ENCODE measurements at places on chromosomes 3 and 15.

- H3K27ac ChIP-seq = no peak overlapping the region
- peaks cover 4% of the 10 kb centered on the region for H3K27me3 ChIP-seq
- H3K4me1 ChIP-seq = no peaks in the 10 kb centered on the region
Observed at GRCh38 chr3:64518496-64518895, 169.3 kb downstream of the ADAMTS9 start.

- no peak for DNase-seq
- H3K36me3 ChIP-seq = no peaks in the 10 kb centered on the region
Observed at GRCh38 chr3:187243933-187244524, 46.7 kb downstream of the RTP1 start.

- H3K36me3 ChIP-seq = peaks cover 8% of the 10 kb centered on the region
- no peaks in the 10 kb centered on the region for H3K4me1 ChIP-seq
- no peak overlapping the region for H3K27ac ChIP-seq
- DNase-seq = no peak
Observed at GRCh38 chr3:57864853-57865252, 108.7 kb downstream of the SLMAP start.

GRCh38 chr3:62874711-62875557, at the start of gene CADPS:
Gene CADPS, minus strand, starts transcription at chr3:62875416. Its CDS starts 387 bp downstream, at chr3:62875029.
- H3K36me3 ChIP-seq = no peaks in the 10 kb centered on the region
- DNase-seq = peak; percentile 21
- H3K4me1 ChIP-seq = peaks cover 11% of the 10 kb centered on the region
- H3K27me3 ChIP-seq = peaks cover 3% of the 10 kb centered on the region
- peak within 1 kb of the TSS; percentile 85 for H3K4me3 ChIP-seq

DNA sequence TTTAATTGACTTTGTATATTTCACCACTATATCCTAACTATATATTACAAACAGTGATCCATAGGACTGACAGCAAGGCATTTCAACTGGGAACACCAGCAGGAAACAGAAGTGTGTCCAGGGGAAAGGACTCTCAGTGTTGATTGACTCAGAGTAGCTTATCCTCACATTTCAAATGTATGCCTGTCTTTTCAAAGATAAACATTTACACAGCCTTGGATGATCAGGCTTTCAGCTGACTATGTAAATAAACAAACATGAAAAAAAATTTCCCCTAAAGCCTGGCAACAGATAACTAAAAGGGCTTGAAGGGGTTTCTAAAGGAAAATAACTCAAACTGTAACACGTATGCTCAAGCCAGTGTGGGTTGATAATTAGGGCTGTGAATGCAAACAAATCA, 321.8 kb downstream of the TBC1D5 start:
- H3K27me3 ChIP-seq = no peaks in the 10 kb centered on the region
- no peak overlapping the region for H3K27ac ChIP-seq
- no peaks in the 10 kb centered on the region for H3K36me3 ChIP-seq
- H3K4me3 ChIP-seq = no peak overlapping the region
- no peaks in the 10 kb centered on the region for H3K4me1 ChIP-seq

DNA sequence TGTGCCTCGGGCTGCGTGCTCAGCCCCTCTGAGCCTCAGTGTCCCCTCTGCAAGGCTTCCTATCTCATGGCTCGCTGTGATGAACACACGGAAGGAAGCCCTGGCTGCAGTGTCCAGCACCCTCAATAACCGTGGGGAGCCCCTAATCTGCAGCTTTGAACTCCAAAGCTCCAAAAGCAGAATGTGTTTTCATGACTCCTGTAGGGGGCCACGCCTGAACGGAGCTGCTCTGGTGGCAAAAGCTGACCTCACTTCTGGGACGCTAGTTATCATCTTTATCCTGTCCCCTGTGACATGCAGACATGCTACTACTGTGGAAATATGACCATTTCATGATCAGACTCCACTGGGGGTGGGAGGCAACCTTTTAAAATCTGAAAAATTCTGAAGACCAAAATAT, 98.8 kb downstream of the SEC22A start:
- H3K4me1 ChIP-seq = no peaks in the 10 kb centered on the region
- H3K4me3 ChIP-seq = no peak overlapping the region
- no peak for DNase-seq
- no peaks in the 10 kb centered on the region for H3K36me3 ChIP-seq

DNA sequence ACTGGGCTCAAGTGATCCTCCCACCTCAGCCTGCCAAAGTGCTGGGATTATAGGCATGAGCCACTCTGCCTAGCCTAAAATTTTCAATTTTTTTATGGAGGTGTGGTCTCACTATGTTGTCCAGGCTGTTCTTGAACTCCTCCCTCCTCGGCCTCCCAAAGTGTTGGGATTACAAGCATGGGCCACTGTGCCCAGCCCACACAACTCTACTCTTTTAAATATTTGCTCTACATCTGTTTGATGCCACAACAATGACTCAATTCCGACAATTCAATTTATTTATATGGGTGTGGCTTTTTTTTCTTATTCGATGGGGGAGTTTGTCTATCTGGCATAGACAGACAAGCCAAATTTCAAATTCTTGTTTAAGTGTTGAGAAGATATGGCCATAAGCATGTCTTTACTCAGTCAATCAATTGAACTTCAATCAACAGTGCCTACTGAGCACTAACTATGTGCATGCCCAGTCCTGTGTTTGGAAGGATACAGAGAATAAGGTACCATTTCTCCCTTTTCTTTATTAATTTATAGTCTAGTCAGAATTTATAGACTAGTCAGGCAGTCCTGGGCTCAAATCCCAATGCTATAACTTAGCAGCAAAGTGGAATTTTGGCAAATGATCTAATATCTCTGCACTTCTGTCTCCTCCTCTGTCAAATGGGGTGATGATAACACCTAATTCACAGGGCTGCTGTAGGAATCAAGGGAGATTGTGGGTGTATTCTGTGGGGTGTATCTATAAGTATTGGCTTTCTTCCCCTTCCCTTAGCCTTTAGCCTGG, 54.6 kb upstream of the PIAS1 start:
- peaks cover 18% of the 10 kb centered on the region for H3K4me1 ChIP-seq
- no peaks in the 10 kb centered on the region for H3K36me3 ChIP-seq

GRCh38 chr15:47331829-47332393, 385.4 kb upstream of the SEMA6D start:
- H3K4me3 ChIP-seq = no peak overlapping the region
- peaks cover 5% of the 10 kb centered on the region for H3K4me1 ChIP-seq
- no peak for DNase-seq
- no peaks in the 10 kb centered on the region for H3K36me3 ChIP-seq
- no peak overlapping the region for H3K27ac ChIP-seq
- H3K27me3 ChIP-seq = no peaks in the 10 kb centered on the region

GRCh38 chr3:143146486-143147274, 27.1 kb downstream of the CHST2 start:
- no peaks in the 10 kb centered on the region for H3K4me1 ChIP-seq
- no peak overlapping the region for H3K4me3 ChIP-seq
- H3K27me3 ChIP-seq = no peaks in the 10 kb centered on the region
- no peak for DNase-seq
- H3K27ac ChIP-seq = no peak overlapping the region
- H3K36me3 ChIP-seq = no peaks in the 10 kb centered on the region

DNA sequence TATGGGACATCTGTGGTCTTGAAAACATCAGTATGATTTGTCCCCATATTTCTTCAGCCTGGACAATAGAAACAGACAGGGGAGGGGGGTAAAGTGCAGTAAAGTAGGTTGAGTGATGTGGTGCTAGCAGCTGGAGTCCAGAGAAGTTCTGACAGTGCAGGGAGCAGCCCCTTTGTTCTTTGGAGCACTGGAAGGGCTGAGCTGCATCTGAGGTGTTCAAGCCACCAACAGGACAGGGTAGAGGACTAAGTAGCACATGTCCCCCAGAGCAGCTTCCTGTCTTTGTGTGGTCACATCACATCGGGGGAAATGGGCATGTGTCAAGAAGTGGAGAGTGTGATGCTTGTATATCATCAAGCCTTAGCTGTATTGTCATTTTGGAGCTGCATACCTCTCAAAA, 12.1 kb downstream of the MRPS22 start:
- H3K36me3 ChIP-seq = peaks cover 49% of the 10 kb centered on the region
- no peak for DNase-seq
- H3K4me1 ChIP-seq = peaks cover 38% of the 10 kb centered on the region
- H3K27ac ChIP-seq = peak overlapping the region; percentile 90
- peak overlapping the region; percentile 74 for H3K4me3 ChIP-seq

DNA sequence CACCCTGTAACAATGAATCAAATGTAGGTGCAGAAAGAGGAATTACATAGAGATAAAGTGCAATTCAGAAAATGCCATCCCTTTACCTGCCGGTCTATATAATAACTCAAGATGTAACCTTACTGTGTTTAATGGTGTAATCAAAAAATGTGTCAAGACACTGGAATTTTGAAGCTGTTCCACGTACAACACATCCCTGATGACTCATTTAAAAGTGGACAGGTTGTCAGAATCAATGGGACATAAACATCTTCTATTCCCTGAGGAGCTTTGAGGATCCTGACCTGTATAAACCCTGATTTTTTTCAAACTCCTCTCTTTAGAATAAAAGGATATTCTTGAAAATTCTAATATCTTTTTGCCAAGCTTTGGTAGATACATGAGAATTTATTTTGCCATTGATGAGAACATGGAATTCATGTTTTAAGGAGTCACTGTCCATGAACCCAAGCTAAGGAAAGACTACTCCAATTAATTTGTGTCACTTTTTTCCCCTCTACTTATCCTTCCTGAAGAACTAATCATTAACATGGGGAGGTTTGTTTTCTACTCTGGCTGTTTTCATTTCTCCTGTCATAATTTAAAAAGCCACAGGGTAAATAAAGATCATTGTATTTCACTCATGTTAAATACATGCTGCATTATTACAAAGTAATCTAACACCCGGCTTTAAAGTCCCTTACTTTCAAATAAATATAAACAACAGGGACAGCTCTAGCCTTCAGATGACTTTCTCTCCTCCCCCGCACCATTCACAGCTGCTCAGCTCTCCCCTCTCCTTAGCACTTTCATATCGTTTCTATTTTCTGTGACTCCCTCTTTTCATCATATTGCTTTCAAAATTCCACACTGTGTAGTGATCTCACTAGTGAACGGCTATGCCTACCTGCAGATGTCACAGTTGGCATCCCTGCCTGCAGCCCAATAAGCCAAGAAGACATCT, 138.3 kb downstream of the TAFA4 start:
- no peak for DNase-seq
- no peaks in the 10 kb centered on the region for H3K36me3 ChIP-seq
- no peaks in the 10 kb centered on the region for H3K27me3 ChIP-seq
- H3K4me1 ChIP-seq = no peaks in the 10 kb centered on the region
- H3K4me3 ChIP-seq = no peak overlapping the region
- no peak overlapping the region for H3K27ac ChIP-seq

GRCh38 chr15:40722934-40723333, 28.0 kb downstream of the RAD51 start:
- H3K27ac ChIP-seq = no peak overlapping the region
- H3K4me1 ChIP-seq = no peaks in the 10 kb centered on the region
- H3K27me3 ChIP-seq = no peaks in the 10 kb centered on the region

DNA sequence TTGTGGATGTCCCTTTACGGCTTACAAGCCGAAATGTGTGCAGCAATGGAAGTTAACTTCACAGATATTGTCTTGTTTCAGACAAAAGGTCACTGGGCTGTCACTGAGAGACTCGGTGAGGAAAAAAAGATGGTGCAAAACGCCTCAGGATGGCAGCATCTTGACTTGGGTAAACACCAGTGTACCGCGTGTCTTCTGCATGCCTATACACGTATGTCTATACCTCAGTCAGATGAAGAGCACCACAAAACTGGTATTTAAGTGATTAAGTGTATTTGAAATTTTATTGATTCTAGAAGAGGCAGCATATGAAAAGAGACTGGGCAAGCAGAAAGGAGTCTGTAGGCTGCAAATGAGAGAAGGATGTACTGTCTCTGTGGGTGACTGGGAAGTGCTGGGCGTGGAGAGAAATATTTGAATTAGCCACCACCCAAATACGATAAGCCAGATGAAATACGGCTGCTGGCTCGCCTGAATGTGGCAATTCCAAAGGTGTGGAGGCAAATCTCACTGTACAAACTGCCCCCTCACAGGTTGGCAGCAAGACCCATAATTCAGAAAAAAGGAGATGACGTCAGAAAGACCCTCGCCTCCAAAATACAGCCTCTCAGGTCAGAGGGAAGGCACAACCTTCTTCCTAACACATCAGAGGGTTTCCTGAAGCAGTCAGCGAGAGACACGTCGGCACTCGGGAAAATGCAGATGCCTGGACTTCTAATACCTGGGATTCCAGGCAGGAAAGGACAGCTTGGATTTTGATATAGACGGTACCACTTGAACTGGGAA, 53.4 kb upstream of the NEO1 start:
- no peaks in the 10 kb centered on the region for H3K36me3 ChIP-seq
- H3K4me1 ChIP-seq = peaks cover 15% of the 10 kb centered on the region
- no peak for DNase-seq
- H3K4me3 ChIP-seq = no peak overlapping the region
- H3K27ac ChIP-seq = no peak overlapping the region

DNA sequence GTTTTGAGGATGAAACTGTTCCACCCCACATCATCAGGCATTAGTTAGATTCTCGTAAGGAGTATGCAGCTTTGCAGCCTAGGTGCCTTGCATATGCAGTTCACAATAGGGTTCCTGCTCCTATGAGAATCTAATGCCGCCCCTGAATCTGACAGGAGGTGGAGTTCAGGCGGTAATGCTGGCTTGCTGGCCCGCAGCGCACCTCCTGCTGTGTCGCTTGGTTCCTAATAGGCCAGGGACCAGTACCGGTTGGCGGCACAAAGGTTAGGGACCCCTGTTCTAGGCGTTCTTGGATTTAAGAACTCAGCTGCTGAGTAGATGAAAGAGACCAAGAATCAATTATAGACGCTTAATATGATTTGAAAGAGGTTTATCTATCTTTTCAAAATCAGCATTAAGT, 595.4 kb downstream of the CADM2 start:
- DNase-seq = no peak
- no peaks in the 10 kb centered on the region for H3K27me3 ChIP-seq
- H3K36me3 ChIP-seq = no peaks in the 10 kb centered on the region
- no peaks in the 10 kb centered on the region for H3K4me1 ChIP-seq
- no peak overlapping the region for H3K27ac ChIP-seq

GRCh38 chr3:112013784-112014143, 15.0 kb downstream of the TAGLN3 start:
- H3K4me1 ChIP-seq = peaks cover 8% of the 10 kb centered on the region
- H3K27ac ChIP-seq = no peak overlapping the region
- no peaks in the 10 kb centered on the region for H3K36me3 ChIP-seq
- no peak overlapping the region for H3K4me3 ChIP-seq
- DNase-seq = no peak

DNA sequence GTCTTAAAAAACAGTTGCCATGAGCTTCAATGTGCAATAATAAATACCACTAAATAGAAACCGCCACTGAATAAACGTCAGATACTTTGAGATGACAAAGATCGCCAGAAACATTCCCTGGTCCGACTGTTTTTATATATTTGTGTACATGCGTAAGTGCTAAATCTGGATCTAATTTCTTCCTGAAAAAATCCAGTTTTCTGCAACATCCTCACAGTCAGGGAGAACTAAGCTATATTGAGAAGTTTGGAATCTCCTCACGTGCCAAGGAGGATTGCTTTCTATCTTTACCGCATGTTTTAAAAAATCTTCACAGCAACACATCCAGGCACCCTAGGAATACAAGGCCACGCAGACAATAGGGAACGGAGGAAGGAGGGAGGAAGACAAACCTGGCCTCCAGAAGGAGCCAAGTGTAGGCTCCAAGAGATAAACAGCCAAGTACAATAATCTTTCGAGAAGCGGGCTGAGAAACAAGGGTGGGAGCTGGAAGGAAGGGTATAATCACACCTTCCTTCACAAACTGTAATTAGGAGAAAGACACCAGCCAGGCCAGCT, 5.7 kb downstream of the VGLL4 start:
- H3K36me3 ChIP-seq = peaks cover 19% of the 10 kb centered on the region
- H3K4me1 ChIP-seq = peaks cover 90% of the 10 kb centered on the region
- peaks cover 17% of the 10 kb centered on the region for H3K27me3 ChIP-seq
- H3K27ac ChIP-seq = peak overlapping the region; percentile 98
- H3K4me3 ChIP-seq = peak overlapping the region; percentile 65

- no peak overlapping the region for H3K27ac ChIP-seq
- peaks cover 2% of the 10 kb centered on the region for H3K27me3 ChIP-seq
- no peak for DNase-seq
- peaks cover 64% of the 10 kb centered on the region for H3K36me3 ChIP-seq
- peaks cover 2% of the 10 kb centered on the region for H3K4me1 ChIP-seq
- no peak overlapping the region for H3K4me3 ChIP-seq
Observed at GRCh38 chr3:68988740-68989139, 24.7 kb downstream of the EOGT start.

Data from endothelial cell (in vitro differentiated cells).